ENCODE measurements at places on chromosomes 12 and 14.

GRCh38 chr14:98131406-98131805 lies 1140.6 kb downstream of the BCL11B start:
- DNase-seq = no peak

DNA sequence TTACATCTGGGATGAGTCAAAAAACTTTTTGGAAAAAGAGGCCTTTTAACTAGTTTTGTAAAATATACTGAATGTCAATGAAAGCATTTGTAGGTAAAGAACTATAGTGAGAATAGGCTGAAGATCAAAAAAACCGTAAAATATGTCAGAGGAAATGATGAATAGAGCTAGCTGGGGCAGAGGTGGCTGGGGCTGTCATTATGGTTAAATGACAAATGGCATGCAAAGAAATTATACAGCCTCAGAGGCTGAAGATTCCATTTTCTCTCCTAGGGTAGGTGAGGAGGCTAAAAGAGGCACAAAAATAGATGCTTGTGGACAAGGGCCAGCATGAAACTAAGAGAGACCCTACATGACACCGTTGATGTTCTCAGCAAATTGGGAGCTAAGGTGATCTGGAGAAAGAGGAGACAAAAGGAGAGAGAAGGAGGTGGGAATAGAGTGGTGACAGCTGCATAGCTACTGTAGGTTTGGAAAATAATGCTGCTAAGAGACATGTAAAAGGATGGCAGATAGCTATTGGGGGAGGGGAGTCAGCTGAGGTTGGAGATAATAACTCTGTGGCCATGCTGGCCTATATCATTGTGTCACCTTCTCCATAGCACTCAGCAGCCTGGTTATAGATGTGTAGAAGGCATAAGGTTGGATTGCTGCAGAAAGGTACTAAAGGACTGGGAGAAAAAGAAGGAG lies 63.8 kb downstream of the ABCC9 start:
- no peak for DNase-seq

DNA sequence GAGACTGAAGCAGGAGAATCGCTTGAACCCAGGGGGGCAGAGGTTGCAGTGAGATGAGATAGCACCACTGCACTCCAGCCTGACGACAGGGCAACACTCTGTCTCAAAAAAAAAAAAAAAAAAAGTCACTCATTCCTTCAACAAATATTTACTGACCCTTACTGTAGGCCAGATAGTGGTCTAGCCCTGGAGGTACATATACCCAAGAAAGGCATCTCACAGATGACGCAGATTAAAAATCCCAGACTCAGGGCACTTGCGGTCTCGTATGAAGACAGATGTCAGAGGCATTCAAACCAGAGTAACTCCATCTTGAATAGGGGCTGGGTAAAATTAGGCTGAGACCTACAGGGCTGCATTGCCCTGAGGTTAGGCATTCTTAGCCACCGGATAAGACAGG lies 44.8 kb downstream of the CLMN start:
- DNase-seq = no peak

- DNase-seq = no peak
Observed at GRCh38 chr12:105698075-105698474, 367.6 kb downstream of the C12orf75 start.

DNA sequence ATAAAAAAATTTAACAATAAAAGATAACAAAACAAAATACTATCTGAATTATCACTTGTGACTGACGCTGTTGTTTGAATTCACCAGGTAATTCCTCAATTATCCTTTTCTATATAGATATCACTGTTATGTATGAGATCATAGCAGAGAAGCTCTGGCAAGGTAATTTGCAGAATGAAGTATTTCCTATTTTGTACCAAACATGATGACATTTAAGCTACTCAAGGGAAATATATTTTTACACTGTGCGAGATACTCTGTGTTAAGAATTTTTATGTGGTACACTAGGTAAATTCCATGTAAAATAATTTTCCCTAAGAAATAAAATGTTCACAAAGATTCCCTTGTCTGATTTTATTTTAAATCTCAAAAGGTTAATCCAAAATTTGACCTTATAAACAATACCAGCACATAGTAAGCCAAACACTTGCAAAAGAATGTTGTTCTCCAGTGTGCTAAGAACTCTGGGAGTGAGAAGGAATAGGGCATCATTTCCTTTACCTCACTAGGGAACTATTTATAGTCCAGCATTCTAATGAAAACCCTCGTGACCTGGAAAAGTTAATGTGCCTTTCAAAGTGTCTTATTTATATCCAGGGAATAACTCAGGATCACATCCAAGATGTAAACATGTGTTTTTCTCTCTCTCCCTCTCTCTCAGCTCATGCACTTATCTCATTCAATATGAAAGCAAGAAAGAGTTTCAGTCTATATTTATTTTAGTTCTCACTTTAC lies 115.2 kb upstream of the RAP1B start:
- no peak for DNase-seq

- DNase-seq = no peak
Observed at GRCh38 chr14:86442135-86442534, 912.2 kb downstream of the FLRT2 start.

DNA sequence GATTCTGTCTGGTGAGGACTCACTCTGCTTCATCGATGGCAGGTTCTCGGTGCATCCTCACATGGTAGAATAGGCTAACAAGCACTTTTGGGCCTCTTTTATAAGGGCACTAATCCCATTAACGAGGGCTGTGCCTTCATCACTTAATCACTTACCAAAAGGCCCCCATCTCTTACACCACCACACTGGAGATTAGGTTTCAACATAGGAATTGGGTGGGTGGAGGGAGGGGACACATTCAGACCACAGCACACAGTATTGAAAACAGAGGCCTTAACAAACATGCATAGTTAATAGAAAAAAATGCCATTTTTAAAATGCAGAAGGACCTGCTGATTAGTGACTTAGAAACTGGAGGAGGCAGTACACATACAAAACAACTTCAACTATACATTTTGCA lies 61.6 kb downstream of the SPPL3 start:
- no peak for DNase-seq

- no peak for DNase-seq
Observed at GRCh38 chr14:100294963-100295330, 11.3 kb downstream of the SLC25A29 start.

- DNase-seq = no peak
Observed at GRCh38 chr14:36582011-36582873, at the start of gene NKX2-8. NKX2-8 (minus strand) TSS chr14:36582614; CDS start chr14:36582389, 225 bp downstream.

DNA sequence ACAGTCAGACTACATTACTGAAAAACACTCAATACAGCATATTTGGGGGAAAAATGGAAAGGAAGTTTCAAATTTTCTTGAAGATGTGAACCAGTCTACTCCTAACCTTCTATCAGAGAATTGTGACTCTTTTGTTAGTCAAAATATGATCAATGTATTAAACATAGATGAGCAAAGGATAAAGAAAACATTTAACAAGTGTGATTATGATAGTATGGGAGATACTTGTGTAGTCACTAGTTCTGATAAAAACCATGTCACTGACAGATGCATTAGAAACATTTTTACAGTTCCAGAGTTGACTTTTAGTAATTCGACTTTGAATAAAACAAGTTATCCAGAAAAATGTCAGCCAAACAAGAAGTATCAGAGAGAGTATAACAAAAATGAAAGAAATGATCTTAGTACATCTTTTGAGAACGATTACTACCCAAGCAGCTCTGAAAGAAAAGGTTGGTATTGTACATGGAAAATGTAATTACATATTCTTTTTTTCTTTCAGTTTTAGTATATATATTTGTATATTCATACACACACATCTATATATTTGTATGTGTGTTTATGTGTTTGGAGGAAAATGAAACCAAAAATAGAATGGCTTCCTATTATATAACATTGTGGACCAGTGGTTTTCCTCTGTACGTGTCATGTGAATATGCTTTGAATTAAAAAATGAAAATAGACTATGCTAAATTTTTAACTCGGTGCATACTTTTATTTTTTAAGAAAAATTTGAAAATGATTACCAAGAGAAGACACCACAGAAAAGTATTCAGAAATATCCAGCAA lies 63.3 kb upstream of the ABCD2 start:
- no peak for DNase-seq

DNA sequence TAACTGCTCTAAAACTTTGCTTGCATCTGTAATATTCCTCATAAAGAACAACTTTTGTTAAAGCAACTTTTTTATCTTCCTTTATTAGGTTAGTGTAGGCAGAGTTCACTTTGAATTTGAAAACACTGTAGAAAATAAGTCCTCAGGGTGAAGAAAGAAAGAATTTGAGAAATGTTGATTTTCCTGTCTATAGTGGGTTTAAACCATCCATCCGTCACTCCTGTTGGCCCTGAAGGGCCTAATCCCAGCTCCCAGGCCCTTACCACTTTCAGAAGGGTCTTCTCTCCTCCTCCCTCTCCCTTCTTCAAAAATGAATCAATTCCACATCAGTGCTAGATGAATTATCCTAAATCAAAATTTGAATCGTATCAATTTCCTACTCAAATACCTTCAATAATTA lies 4.9 kb upstream of the SLC2A3 start:
- DNase-seq = no peak

DNA sequence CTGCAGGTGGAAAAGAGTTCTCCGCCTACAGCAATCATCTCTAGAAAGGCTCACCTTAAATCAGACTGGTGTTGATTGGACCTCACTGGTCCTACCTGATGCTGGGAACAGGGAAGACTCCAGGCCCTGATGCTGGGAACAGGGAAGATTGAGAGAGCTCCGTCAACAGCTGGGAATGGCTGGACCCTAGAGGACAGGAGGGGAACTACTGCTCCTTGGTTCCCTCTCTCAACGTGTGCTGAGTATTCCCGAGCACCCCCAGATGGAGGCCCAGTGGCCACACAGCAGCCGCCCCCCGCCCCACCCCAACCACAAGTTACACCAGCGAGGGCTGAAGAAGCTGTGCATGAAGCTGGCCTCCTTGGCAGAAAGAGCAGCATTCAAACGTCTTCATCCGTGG lies 240.3 kb downstream of the SLC15A4 start:
- DNase-seq = no peak

GRCh38 chr12:7806863-7807487 lies 17.8 kb downstream of the NANOG start:
- peak; percentile 83 for DNase-seq

GRCh38 chr12:94211021-94211420 lies 62.6 kb downstream of the PLXNC1 start:
- DNase-seq = peak; percentile 34

DNA sequence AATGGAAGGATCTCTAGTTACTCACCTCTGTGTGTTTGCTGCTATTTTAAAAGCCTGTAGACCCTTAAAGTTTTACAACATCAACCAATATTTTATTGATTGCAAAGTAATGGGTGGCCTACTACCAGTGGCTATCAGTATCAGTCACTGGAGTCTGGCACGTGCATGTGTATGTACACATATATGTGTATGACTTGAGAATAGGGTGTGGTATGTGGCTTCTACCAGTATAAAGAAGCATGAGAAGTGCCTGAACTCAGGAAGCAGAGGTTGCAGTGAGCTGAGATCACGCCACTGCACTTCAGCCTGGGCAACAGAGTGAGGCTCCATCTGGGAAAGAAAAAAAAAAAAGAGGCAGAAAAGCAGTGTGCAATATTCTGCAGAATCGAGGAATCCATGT lies 45.5 kb upstream of the GAS2L3 start:
- DNase-seq = no peak

GRCh38 chr12:26156201-26156871 lies 31.5 kb upstream of the BHLHE41 start:
- no peak for DNase-seq

DNA sequence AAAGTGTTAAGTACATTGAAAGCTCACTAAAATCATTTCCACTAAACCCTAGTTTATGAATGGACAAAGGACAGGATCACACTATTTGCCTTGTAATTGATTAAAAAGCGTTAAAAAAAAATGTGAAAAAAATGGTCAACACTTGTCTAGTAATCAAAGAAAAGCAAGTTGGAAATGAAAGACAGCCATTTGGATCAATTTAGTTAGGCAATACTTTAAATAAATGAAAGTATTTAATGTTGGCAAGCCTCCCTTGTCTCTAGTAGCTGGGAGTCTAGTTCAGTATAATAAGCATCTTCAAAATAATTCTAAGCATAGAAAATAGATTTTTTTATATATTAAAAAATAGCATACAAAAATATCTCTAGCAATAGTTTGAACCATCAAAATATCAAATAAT lies 14.2 kb upstream of the CNIH1 start:
- DNase-seq = no peak

GRCh38 chr12:26748412-26748740 lies 84.6 kb downstream of the ITPR2 start:
- no peak for DNase-seq

GRCh38 chr14:36021591-36022320 lies 154.8 kb downstream of the PTCSC3 start:
- DNase-seq = no peak

DNA sequence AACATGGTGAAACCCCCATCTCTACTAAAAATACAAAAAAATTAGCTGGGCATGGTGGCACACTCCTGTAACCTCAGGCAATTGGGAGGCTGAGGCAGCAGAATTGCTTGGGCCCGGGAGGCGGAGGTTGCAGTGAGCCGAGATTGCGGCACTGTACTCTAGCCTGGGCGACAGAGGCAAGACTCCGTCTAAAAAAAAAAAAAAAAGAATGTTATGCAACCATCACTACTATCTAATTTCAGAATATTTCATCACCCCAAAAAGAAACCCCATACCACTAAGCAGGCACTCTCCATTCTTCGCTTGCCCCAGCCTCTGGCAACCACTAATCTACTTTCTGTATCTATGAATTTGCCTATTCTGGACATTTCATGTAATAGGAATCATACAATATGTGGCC lies 68.8 kb upstream of the AMN start:
- no peak for DNase-seq

DNA sequence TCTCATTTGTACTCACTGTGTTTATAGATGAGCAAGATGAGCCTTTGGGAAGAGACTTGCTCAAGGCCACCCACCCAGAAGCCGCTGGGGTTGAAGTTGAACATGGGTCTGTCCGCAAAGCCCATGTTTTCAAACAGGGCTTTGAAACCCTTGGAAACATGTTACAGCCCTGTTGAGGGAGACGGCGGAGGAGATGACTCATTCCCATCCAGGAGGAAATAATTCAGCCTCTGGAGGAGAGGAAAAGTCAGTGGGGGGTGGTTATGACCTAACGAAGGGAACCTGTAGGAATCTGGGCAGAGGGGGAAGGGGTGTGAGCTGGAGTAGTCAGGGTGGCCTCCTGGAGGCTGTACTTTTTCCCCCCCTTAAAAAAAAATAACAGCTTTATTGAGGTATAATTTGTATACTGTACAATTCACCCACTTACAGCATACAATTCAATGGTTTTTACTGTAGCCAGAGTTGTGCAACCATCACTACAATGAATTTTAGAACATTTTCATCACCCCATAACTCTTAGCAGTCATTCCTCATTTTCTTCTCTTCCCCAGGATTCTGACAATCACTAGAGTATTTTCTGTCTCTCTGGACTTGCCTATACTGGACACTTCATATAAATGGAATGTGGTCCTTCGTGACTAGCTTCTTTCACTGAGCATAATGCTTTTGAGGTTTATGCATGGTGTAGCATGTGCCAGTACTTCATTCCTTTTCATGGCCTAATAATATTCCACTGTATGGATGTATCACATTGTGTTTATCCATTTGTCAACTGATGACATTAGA lies 1.9 kb upstream of the RIN3 start:
- DNase-seq = no peak

DNA sequence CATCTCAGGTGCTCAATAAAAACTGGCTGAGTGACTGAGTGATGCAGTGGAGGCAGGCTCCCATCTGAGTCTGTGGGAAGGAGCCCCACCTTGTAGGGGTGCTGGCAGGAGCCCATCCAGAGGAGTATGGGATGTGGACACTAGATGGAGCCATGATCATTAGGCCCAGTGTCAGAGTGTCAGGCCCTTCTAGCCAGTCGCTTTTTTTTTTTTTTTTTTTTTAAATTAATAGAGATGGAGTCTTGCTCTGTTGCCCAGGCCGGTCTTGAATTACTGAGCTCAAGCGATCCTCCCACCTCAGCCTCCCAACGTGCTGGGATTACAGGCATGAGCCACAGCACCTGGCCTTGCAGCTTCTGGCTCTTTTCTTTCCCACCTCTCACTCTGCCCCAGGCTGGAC lies 11.5 kb downstream of the RITA1 start:
- DNase-seq = peak; percentile 89

All from hematopoietic multipotent progenitor cell treated with erythropoietin and hydrocortisone succinate and interleukin-3 and kit ligand, for 8 days (in vitro differentiated cells).